ENCODE measurements at places on chromosomes 1 and 21.

GRCh38 chr21:43346551-43346950, 80.4 kb downstream of the SIK1 start:
- no peak for DNase-seq

DNA sequence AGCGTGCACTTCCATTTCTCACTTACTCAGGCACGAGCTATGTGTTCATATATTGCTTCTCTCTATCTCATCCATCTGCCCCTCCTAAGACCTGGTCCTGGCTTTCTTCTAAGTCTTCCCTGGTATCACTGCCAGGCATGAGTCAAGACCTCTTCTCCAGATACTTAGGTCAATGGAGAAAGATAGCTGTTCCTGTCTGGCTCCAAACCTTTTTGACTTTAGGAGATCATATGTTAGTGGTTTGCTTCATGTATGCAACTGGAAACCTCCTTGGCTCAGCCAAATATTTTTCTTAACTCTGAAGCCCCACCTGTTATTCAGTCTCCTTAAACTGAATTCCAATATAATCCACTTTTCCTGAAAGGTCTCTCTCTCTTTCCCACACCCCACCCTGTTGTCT, 211.6 kb upstream of the PTBP2 start:
- no peak for DNase-seq

- peak; percentile 91 for DNase-seq
Measured at GRCh38 chr1:212234431-212235395, 50.5 kb upstream of the PPP2R5A start.

DNA sequence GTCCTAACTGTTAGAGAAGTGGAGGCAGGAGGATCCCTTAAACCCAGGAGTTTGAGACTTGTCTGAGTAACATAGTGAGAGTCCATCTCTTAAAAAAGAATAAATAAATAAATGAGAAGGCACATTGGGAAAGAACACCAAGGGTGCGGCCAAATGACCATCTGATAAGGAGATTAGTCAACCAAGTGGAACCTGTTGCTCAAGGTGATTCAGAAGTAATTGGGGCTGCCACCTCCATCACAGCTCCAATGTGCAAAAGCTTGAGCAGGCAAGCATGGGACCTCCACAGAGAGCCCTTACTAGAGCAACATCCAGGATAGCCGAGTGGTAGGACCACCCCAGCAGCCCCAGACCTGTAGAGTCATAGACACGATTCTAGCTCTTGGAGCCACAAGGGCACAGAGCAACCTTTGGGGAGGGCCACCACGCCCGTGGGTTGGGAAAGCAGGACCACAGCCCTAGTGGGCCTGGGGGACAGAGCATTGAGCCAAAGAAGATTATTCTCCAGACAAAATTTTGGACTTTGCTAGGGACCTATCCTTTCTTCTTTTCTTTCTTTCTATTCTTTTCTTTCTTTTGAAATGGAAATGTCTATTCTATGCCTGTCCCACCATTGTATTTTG, 40.9 kb downstream of the KCNK1 start:
- no peak for DNase-seq

- DNase-seq = peak; percentile 28
Measured at GRCh38 chr1:23200883-23201282, 16.4 kb downstream of the HTR1D start.

Measured in ELR (cell line).